ENCODE measurements at places on chromosomes 5 and 9.

- no peak for DNase-seq
Measured at GRCh38 chr5:177477701-177478477, 4.5 kb upstream of the DBN1 start.

DNA sequence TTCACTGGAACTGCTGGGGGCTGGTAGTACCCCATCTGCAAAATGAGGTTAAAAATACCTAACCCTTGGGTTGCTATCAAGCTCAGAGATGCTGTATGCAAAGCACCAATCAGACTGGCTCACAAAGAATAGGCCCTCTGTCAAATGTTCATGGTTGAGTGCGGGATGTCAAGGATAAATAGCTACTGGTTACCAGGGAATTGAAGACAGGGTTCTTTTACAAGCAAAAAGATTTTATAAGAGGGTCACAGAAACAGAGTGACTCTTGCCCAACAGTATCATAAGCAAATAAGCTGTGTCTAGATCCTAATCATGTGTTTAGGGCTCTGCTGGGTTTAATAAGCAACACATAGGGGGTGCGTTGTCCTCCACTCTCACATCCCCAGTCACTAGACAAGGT is 11.9 kb downstream of the SYK start:
- no peak for DNase-seq

DNA sequence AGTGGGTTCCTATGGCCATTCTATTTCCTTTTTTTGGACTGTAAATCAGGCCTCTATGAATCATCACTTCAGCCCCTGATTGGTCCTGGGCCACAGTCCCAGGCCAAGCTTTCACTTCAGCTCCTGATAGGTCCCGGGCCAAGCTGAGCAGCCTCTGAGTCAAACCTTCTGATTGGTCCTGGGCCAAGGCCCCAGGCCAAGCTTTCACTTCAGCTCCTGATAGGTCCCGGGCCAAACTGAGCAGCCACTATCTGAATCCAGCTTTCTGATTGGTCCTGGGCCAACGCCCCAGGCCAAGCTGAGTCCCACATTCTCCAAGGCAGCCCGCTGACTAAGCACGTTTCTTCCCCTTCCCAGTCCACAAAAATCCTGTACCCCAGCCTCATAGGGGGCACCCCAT is 1972.9 kb upstream of the ACO1 start:
- no peak for DNase-seq

- DNase-seq = peak; percentile 38
Measured at GRCh38 chr5:149256451-149256850, 15.2 kb upstream of the AFAP1L1 start.

DNA sequence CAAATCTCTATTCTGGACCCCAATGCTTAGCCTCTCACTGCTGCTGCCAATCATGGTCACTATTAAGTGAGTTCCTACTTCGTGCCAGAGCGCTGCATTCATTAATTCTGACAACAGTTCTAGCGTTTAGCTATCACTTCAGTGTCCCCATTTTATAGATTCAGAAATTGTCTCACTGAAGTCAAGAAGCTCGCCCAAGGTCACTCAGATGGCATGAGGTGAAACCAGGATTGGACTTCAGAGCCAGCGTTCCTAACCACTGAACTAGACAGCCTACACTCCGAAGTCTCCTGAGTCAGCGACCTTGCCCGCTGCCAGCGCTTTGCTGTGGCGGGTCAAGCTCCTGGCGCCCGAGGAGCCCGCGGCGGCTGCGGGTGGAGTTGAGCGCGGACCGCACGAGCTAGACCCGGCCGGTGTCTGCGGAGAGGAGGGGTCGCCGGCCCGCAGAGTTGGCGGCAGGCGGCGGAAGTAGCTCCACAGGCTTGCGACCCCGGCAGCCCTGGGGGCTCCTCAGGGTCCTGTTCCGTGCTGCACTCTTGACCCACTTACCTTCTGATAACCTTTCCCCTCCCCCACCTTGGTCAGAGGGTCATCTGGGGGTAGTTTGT is 2.1 kb upstream of the GABRB2 start:
- no peak for DNase-seq

GRCh38 chr5:43469671-43470391 is 13.8 kb downstream of the TMEM267 start:
- DNase-seq = no peak

DNA sequence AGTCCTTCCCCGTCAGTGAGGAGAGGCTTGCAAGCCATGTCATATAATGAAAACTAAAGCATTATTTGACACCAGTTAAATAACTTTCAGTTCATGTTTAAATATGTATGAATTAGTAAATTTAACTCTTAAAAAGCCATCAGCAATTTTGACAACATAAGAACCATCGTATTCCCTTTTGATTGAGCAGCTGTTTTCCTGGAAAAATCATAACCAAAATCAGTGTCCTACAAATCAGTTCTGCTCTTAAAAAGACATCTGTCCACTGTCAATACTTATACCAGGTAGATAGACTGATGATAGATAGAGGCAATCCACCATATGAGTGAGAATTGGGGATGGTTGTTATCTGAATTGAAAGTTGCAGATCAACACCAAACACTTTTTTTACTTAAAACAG is 2.3 kb downstream of the DIRAS2 start:
- no peak for DNase-seq

GRCh38 chr5:150317048-150318003 is 14.6 kb upstream of the ARSI start:
- peak; percentile 96 for DNase-seq

- no peak for DNase-seq
Measured at GRCh38 chr5:115295777-115296123, 704 bp downstream of the CCDC112 start.

DNA sequence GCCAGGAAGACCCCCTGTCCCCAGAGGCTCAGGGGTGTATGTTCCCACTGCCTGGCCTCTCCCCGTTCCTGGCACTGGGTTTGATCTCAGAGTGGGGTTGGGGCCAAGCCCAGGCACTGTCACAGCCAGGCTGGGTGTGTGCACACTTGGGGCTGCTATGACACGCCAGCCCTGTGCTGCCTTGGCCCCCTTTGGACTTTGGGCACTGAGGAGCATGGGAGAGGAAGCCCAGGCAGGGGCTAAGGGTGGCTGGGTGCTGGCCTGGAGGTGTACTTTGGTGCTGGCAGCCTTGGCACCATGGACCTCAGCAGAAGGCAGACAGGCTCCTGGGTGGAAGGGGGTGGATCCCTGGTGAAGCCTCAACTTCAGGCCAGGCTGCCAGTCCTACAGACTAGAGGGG is 223.6 kb upstream of the ISL1 start:
- no peak for DNase-seq

DNA sequence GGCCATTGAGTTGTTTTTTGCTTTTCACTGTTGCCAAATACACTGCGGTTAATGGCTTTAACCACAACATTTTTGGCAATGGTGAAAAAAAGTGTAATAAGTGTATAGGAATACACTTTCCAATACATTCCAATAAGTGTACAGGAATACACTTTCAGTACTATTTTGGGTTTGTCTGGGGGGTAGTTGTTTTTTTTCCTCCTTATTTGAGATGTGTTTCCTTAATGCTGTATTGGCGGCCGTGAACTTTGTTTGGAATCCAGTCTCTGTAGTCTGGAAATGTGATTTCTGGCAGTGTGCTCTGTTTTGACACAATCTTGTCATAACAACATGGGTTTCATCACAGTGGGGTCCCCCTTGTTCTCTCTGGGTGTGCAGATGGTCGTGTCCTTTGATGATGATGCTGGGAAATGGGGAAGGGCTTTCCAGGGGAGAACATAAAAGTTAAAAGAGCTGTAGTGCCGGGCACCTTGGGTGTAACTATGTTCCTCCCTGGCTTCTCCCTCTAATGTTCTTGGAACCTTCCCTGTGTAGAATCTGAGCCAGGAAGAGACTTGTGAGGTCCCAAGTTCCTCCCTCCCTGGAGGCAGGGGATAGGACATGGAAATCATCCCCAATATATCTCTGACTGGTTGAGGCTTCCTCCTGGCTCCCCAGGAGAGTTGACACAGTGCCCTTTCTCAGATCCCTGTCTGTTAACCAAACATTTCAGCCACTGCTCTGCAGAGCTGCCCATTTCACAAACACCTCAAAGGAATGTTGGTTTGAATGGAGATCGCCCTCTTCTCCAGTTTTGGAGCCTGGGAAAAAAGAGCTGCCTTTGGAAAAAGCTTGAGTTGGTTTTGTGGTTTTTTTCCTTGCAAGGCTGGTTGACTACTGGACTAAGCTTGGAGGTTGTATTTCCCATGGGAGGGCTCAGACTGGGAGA is 44.8 kb downstream of the RCL1 start:
- DNase-seq = no peak

DNA sequence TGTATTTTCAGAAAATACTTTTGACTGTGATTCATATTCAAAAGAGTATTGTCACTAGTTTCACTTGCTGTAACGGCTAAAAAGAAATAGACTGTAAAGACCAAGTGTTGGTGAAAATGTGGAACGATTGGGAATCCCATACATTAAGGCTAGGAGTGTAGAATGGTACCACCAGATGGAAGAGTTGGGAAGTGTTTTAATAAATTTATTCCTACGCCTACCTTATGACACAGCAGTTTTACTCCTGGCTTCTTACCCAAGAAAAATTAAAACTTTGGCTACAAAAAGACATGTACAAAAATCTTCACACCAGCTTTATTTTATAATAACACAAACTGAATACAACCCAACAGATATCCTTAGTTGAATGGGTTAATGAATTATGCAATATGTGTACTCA is 256.2 kb downstream of the TAF11L14 start:
- DNase-seq = no peak

GRCh38 chr5:168613996-168614395 is 34.8 kb upstream of the PANK3 start:
- no peak for DNase-seq

DNA sequence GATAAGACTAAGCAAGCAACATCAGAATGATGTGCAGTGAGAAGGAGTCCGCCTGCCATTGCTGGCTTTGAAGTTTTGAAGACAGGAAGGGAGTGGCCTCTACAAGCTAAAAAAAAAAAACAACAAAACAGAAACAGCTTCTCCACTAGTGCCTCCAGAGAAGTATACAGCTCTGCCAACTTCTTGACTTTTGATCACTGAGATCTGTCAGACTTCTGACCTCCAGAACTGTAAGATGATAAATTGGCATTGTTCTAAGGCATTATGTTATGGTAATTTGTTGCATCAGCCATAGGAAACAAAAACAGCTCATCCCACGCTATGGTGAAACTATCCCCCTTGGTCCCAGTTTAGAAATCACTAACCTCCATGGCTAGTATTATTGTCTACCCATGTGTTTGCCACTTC is 131.0 kb upstream of the VCAN start:
- no peak for DNase-seq

DNA sequence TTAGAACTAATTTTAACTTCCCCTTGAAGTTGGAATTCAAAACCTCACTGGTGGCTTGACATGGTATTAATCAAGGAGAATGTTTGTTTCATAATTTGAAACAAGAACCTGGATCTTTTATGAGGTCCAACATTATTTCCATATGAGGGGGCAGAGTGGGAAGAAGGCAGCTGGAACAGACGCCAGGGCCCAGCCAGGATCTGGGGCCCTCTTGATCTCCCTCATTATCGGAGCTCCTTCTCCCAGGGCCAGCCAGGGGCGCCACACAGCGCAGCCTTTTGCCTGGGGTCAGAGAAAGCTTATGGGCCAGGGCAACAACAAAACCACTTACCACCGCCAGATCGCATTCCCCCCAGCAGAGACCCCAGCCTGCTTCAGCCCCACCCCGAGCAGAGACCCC is 27.1 kb upstream of the NKD2 start:
- DNase-seq = no peak

GRCh38 chr5:179930788-179931473 is 23.2 kb upstream of the TBC1D9B start:
- no peak for DNase-seq

DNA sequence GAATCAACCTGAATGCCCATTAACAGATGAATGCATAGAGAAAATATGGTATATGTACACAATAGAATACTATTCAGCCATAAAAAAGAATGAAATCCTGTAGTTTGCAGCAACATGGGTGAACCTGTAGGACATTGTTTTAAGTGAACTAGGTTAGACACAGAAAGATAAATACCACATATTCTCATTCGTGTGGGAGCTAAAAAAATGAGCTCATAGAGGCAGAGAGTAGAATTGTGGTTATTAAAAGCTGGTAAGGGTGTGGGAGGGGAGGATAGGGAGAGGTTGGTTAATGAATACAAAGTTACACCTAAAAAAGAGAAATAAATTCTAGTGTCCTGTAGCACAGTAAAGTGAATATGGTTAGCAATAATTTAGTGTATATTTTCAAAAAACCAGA is 23.5 kb downstream of the PTTG1 start:
- no peak for DNase-seq

GRCh38 chr5:176144508-176144907 is 93.7 kb upstream of the SIMC1 start:
- no peak for DNase-seq

GRCh38 chr5:123264394-123264793 is 158.8 kb downstream of the CEP120 start:
- no peak for DNase-seq

- no peak for DNase-seq
Measured at GRCh38 chr5:151130922-151131891, 26.4 kb downstream of the ANXA6 start.

DNA sequence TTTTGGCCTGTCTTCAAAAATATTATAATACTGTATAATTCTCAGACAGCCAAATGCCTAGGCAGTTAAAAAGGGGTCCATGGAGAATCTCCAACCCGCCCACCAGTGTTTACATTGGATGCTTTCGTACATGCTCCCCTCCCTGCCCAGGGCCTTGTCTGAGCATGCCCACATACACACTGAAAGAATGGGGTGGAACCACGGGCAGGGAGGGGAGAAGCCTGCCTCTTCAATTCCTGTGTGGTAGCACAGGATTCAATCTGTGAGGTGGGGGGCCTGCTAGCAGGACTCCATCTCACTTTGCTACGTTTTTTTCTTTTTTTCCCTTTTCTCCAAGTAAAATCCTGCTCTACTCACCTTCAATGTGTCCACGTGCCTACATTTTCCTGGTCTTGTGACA is 314.7 kb upstream of the GRAMD2B start:
- DNase-seq = no peak

DNA sequence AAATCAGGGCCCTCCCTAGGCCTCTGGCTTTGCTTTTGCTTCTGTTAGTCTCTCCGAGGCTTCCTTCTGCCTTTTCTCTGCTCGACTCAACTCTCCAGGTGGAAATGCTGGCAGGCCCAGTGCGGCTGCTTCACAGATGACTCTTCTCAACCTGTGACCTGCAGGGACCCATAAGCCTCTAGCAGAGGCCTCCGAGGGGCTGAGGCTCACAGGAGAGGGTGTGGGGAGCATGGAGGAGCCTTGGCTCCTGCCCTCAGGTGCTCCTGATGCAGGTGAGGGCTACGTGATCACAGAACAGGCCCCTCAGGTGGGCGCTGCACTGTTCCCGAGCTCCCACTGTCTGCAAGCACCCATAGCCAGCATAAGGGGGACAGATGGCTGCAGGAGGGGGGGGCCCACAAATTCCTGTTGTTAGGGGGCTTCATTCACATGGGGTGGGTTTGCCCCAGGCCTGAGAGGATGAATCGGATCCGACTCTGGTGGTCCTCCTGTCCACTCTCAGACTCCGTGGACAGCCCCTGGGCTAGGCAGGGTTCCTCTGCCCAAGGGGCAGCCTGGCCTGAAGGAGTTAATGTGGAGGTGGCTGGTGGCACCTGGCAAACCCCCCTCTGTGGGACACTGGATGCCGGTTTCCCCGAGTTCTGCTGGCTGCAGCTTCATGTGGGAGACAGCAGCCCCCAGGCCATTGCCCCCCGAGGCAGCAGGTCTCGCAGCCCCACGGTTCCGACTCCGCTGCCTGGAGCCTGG is 10.9 kb upstream of the FCN2 start:
- no peak for DNase-seq
